Regular cardiac myocyte (primary cell): ENCODE measurements at places on chromosomes 2 and 18. TPM values are rescaled to one million over a fixed set of nuclear protein-coding genes. Genes with fewer than 3 reads are reported as not detected.

Gene NAPG
- 58.1 and 60.0 TPM in 2 replicates for total RNA-seq

Gene SERPINB10
- not detected in 2 replicates for total RNA-seq

Gene KIAA2012
- under 0.01 TPM in 2 replicates for total RNA-seq

Gene ZAP70
- total RNA-seq = 0.28 TPM in 1 of 2 replicates, not detected in the other

Gene PAX3
- total RNA-seq = 0.28 TPM in 1 of 2 replicates, not detected in the other

Gene IL36G
- total RNA-seq = not detected in 2 replicates

Gene GALNT3
- total RNA-seq = 0.56 and 1.2 TPM in 2 replicates

Gene TBR1
- under 0.01 TPM in 1 of 2 replicates, not detected in the other for total RNA-seq

Gene HOXD12
- total RNA-seq = not detected in 2 replicates

Gene KANSL1L
- 11.7 and 38.9 TPM in 2 replicates for total RNA-seq
